Pancreas (tissue), 10 donors: ENCODE measurements at places on chromosomes 1 and 21. TPM values are rescaled to one million over a fixed set of nuclear protein-coding genes. Genes with fewer than 3 reads are reported as not detected.

The LEFTY2 gene
- not detected for total RNA-seq

The TRIM67 gene
- 0.03 TPM for total RNA-seq

The CERS2 gene
- total RNA-seq = 75.0 TPM

The OR10Z1 gene
- total RNA-seq = not detected

DNA sequence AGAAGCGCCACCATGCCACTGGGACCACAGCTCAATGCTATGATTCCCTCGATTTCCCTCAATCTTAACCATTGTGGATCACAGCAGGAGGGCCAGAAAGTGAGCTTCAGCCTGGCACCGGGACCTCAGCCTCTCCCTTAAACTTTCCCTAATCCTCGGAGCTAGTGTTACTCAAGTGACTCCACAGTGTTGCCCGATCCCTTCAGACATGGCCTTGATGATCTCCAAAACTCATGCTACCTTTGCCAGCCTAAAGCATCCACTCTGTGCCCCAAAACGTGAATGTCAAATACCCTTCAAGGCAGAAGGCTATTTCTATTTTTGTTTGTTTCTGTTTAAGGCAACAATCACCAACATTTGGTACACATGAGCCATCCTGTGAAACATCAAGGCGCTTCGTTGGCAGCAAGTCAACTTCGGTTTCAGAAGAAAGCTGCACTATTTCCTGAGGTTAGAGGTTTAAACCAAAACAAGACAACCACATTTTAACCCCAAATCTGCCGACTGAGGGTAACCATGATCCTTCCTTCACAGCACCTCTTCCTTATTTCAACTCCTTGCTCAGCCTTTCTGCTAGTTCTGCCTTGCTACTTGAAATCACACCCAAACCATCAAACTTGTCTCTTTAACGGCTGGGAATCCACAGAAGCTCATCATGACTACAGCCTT, 94.4 kb upstream of the KRTAP19-8 start:
- no peak overlapping the region for H3K27ac ChIP-seq
- no peak overlapping the region for H3K4me3 ChIP-seq
- no peak for DNase-seq
- H3K4me1 ChIP-seq = no peaks in the 10 kb centered on the region
- no peaks in the 10 kb centered on the region for H3K36me3 ChIP-seq

GRCh38 chr1:65026235-65026634, 59.9 kb upstream of the JAK1 start:
- H3K4me3 ChIP-seq = no peak overlapping the region
- no peaks in the 10 kb centered on the region for H3K4me1 ChIP-seq
- DNase-seq = no peak
- no peaks in the 10 kb centered on the region for H3K36me3 ChIP-seq

The ACADM gene
- total RNA-seq = 28.9 TPM

The BRDT gene
- not detected for total RNA-seq

The HRNR gene
- total RNA-seq = not detected

DNA sequence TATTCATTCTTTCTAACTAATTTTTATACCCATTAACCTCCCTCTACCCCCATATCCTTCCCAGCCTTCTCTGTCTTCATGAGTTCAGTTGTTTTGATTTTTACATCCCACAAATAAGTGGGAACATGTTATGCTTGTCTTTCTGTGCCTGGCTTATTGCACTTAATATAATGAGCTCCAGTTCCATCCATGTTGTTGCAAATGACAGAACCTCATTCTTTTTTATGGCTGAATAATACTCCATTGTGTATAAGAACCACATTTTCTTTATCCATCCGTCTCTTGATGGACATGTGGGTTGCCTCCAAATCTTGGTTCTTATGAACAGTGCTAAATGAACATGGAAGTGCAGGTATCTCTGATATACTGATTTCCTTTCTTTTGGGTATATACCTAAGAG, 21.5 kb downstream of the AGPAT3 start:
- no peak for DNase-seq
- H3K27me3 ChIP-seq = no peaks in the 10 kb centered on the region
- peaks cover 6% of the 10 kb centered on the region for H3K4me1 ChIP-seq
- H3K36me3 ChIP-seq = no peaks in the 10 kb centered on the region

GRCh38 chr1:73326663-73327062, 871.3 kb downstream of the LRRIQ3 start:
- DNase-seq = peak; percentile 13
- no peaks in the 10 kb centered on the region for H3K27me3 ChIP-seq
- no peak overlapping the region for H3K4me3 ChIP-seq
- H3K27ac ChIP-seq = no peak overlapping the region
- no peaks in the 10 kb centered on the region for H3K36me3 ChIP-seq
- no peaks in the 10 kb centered on the region for H3K4me1 ChIP-seq

DNA sequence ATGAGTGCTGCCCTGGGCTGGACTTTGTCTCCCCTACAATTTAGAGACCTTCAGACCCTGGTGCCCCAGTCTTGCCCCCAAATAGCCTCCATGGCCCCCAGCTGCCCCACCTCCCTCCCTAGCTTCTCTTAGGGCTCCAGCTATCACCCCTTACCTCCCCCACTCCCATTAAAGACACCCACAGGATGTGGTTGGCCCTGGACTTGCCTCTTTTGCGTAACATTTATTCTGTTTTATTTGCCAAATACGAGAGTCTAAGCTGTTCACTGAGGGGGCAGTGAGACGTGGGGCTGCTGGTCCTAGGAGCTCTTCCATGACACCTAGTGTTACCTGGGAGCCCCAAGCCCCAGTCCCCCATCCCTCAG, 4.5 kb downstream of the ZC3H12A start:
- peak overlapping the region; percentile 83 for H3K4me3 ChIP-seq
- H3K4me1 ChIP-seq = peaks cover 47% of the 10 kb centered on the region
- H3K27me3 ChIP-seq = no peaks in the 10 kb centered on the region
- H3K27ac ChIP-seq = peak overlapping the region; percentile 97
- DNase-seq = no peak

DNA sequence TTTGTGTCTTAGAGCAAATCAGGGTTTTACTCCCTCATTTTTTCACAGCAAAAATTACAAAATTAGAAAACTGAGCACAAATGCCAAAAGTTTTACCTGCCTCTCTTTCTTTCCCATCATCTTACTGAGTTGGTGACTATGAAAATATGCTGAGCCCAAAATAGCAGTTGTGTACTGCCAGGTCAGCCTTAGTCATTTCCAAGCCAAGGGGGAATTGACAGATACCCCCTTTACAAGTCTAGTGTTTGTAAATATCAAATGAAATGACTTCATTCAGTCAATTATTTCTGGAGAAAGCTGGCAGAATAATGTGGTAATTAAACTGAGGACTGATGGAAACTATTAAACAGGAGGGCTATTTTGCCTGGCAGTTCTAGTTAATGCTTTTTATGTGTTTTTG, 11.4 kb upstream of the GORAB start:
- H3K4me3 ChIP-seq = no peak overlapping the region
- H3K27ac ChIP-seq = no peak overlapping the region
- no peaks in the 10 kb centered on the region for H3K36me3 ChIP-seq
- H3K27me3 ChIP-seq = no peaks in the 10 kb centered on the region

DNA sequence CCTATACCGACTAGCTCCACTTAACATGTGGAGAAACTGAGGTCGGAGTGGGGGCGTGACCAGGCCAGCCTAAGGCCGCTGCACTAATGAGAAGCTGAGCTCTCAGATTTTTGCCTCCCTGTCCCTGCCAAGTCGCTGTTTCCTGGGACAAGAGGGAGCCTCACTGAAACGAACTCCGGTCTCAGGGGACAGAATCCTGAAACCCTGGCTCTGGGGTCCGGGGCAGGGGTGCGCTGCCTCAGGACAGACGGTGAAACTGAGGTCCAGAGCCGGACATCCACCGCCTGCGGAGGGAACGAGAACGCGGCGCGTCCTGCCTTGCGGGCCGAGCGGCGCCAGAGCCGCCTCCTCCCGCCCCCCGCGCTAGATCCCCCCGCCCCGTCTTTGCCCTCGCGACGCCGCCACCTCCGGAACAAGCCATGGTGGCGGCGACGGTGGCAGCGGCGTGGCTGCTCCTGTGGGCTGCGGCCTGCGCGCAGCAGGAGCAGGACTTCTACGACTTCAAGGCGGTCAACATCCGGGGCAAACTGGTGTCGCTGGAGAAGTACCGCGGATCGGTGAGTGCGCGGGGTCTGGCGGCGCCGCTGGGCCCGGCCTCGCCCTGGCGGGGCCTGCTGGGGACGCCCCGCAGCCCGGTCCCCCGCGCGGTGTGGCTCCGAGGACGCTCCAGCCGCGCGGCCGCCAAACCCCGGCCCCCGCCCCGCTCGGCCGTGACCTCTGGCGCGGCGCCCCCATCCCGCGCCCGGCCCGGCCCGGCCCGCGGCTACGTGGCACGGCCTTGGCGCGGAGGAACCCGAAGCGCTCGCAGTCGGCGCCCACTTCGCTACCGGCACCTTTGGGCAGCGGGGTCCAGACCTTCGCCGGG, at the start of gene GPX7:
GPX7 (plus strand) TSS at position 381 of the 865 bp plus-strand sequence; CDS start at position 420, 39 bp downstream.
- DNase-seq = peak; percentile 35
- H3K27ac ChIP-seq = peak within 1 kb of the TSS; percentile 64
- H3K4me3 ChIP-seq = peak within 1 kb of the TSS; percentile 66
- H3K4me1 ChIP-seq = peaks cover 5% of the 10 kb centered on the region

DNA sequence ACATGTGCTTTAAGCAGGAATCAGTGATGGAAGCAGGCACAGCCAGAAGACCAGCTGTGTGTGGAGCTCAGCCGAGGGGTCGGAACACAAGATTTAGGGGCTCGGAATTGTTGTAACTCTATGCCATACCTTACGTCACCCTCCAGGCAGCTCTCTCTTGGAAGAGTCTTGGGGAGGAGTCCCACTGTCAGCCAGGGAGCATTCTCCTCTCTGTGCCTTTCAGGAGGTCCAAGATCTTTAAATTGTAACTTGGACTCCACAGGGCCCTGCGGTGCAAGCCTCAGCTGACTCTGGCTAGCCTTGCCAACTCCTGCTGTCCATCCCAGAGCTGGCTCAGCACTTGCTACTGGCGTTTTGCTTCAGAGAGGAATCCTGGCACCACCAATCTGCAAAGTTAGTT, 26.4 kb upstream of the ROR1 start:
- no peak overlapping the region for H3K27ac ChIP-seq
- H3K27me3 ChIP-seq = no peaks in the 10 kb centered on the region
- H3K4me3 ChIP-seq = no peak overlapping the region
- no peaks in the 10 kb centered on the region for H3K36me3 ChIP-seq
- no peaks in the 10 kb centered on the region for H3K4me1 ChIP-seq

GRCh38 chr1:210677533-210677932, 348.8 kb downstream of the HHAT start:
- no peak overlapping the region for H3K4me3 ChIP-seq
- no peak overlapping the region for H3K27ac ChIP-seq
- no peaks in the 10 kb centered on the region for H3K36me3 ChIP-seq
- H3K27me3 ChIP-seq = no peaks in the 10 kb centered on the region
- no peaks in the 10 kb centered on the region for H3K4me1 ChIP-seq

The B3GALT5 gene
- 5.9 TPM for total RNA-seq

GRCh38 chr1:228397966-228398365, 8.7 kb downstream of the TRIM11 start:
- no peak overlapping the region for H3K4me3 ChIP-seq
- no peaks in the 10 kb centered on the region for H3K27me3 ChIP-seq
- peaks cover 34% of the 10 kb centered on the region for H3K36me3 ChIP-seq
- no peak overlapping the region for H3K27ac ChIP-seq
